ENCODE measurements at places on chromosomes 7 and 10.

DNA sequence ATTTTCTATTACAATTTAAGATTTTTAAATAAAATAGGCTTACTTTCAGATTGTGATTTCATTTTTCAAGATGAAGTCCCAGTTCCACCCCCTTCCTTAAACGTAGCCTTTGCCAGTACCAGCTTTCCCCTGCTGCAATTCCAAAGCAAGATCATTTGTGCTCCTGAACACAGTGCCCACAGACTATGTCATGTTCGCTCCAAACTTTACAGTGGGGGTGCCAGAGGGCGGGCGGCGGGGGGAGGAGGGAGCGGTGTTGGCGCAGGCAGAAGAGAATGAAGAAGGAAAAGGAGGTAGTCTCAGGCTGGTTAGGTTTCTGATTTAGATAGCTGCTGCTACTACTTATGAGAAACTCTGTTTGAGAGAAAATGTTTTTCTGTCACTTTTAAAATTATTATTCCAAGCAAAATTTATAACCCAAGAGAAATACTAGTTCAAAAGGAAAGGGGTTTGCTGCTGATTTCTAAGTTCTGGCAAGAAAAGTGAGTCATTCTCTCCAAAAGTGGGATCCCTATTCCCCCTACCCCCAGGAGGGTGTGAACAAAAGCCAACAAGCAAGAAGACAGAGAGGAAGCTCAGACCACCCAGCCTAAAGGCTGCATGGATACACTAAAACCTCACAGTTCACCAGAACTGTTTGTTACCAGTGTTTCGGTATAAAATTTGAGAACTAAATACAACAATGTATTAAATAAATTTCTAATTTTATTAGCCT is 109.6 kb downstream of the SRPK2 start:
- no peak for DNase-seq

DNA sequence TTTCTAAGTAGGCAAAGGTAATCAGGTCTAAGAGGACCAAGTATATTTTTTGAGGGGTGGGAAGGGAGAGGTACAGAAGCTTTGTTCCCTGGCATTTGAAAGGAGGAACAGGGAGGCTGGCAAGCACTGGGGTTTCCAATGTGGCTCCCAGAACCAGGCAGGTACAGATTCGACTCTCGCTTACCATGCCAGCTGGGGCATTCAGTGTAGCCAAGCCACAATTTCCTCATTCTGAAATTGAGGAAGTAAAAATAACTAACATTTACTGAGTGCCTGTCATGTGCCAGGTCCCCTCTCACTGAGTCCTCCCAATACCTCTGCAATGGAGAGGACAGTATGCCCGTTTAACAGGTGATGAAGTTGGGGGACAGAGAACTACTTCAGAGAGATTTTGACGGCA is 45.9 kb upstream of the BET1 start:
- no peak for DNase-seq

DNA sequence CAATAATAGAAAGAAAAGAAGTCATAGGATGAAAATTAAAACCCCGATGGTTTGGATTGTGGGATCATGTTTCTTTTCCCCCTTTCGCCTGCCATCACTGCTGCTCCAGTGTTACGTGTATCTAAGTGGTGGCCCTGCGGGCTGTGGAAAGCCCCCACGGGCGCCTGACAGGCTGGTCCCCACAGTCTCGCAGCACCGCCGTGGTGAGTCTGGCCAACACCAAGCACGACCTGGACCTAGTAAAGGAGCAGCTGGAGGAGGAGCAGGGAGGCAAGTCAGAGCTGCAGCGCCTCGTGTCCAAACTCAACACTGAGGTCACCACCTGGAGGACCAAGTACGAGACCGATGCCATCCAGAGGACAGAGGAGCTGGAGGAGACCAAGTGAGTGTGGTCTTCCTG is 19.5 kb downstream of the MYH16 start:
- no peak for DNase-seq

GRCh38 chr7:80453699-80454340 is 58.0 kb downstream of the GNAT3 start:
- peak; percentile 50 for DNase-seq

DNA sequence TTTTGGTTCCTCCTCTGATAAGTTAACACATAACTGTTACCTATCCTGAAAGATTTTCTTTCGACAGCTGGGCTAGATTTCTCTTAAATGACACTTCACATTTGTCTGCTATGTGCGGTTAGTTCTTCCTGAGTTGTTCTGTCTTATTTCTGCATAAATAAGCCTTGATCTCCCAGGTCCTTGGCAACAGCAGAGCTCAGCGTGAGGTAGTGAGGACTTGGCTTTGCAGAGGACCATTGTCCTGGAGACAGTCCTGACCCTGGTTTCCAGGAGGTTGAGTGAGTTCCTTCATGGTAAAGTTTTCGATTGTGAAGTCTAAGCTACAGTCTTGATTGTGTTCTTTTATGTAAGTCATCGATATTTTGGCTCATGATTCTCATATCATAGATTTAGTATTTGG is 23.7 kb downstream of the SND1 start:
- DNase-seq = no peak

DNA sequence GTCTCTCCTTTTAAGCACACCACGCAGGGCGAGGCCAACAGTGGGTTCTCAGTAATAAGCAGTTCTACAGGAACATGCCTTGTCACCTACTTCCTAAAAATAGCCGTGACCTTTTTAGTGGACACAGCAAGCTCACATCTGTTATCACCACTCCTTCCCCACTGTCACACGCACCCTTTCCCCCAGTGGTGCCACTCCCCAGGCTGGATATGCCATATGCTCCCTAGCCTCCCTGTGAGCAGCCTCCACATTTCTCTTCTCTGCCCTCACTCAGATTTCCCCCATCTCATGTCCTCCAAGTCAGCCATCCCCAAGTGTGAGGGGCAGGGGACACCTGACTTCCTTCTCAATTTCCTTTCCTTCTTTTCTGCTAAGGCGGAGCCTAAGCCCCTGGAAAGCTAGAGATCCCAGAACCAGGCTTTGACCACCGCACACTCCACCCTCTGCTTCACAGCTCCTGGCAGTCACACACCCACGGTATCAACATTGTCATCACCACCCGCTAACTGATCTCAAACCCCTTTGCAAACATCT is 3.7 kb downstream of the ANXA11 start:
- no peak for DNase-seq

GRCh38 chr7:41847151-41847550 is 144.3 kb upstream of the INHBA start:
- peak; percentile 50 for DNase-seq

GRCh38 chr7:88040694-88041093 is 106.6 kb downstream of the ADAM22 start:
- peak; percentile 47 for DNase-seq

- DNase-seq = no peak
Observed at GRCh38 chr10:88903715-88904114, 23.7 kb downstream of the STAMBPL1 start.

- DNase-seq = no peak
Observed at GRCh38 chr10:121373411-121373810, 224.8 kb downstream of the FGFR2 start.

DNA sequence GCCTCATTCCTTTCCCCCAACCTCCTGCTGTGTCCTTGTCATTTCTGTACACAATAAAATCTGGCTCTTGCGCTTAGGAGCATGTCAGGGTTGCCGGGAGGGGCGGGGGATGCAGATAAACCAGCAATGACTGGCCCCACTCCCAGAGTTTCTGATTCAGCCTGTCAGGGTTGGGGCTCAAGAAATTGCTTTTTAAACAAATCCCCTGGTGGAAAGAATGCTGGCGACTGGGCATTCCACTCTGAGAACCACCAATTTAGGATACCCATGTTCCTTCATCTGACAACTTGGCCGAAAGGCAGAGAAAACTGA is 376.4 kb downstream of the TCERG1L start:
- DNase-seq = no peak

DNA sequence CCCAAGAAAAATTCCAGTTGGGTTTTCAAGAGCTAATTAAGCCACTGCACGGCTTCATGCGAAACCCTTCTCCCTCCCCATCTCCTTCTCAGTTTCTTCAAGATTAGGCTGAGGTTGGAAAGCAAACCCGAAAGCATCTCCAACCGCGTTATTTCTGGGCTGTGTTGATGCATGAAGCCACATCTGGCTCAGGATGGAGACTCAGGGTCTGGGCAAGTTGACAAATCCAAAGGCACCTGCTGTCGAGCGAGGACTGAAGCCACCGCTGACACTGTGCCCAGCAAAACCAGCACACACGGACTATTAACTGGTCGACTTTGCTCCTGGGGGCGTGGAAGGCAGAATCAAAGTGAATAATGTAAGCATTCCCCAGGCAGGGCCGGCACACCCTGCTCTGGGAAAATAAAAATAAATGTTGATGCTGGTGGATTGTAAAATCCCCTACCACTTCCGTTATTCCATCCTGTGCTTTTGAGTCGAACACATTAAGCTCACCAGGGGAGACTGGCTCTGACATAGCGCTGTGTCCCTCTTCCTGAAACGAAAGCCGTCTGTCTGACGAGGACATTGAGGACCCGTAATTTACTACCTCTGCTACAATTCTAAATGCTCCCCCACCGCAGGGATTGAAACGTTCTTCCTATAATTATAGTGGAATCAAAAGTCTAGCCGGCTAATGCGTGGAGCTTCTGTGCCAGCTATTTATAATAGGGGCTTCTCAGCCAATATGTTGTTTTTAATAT is 269.8 kb downstream of the ADARB2 start:
- DNase-seq = no peak

DNA sequence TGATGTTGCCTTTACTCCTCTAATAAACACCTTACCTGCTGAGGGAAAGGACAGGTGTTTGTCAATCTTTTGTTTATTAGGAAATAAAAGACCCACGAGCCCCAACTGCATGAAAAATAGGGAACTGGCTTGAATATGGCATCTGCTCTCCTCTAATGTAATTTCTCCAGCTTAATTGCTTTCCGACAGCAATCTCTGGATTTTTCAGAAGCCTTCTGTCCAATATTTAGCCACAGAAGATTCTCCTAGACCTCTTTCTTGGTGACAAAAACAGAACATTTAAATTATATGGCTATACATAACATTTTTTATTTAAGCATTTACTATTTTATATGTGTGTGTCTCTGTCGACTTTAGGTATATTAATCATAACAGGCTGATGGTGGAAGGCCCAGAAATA is 317.4 kb upstream of the ADARB2 start:
- DNase-seq = no peak

DNA sequence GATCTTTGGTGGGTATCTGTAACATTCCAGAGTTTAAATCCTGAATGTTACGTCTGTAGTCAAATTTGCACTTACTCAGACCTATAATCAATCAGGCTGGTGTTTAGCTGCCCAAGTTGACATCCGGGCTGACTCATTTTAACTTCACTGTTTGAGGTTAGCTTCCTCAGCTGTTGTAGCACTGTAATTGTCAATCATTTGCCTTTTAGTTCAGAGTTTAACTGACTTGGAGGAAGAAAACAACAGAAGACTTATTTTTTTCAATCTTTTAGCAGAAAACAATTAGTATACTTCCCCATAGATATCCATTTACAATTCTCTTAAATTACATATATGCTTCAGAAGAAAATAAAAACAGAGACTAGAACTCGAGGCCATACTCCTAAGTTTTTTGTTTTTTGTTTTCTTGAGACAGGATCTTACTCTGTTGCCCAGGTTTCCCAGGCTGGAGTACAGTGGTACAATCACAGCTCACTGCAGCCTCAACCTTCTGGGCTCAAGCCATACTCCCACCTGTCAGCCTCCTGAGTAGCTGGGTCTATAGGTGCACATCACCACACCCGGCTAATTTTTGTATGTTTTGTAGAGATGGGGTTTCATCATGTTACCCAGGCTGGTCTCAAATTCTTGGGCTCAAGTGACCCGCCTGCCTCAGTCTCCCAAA is 38.5 kb upstream of the LRRC17 start:
- DNase-seq = peak; percentile 96

GRCh38 chr10:102632394-102633111 is 11.7 kb upstream of the TRIM8 start:
- DNase-seq = no peak

DNA sequence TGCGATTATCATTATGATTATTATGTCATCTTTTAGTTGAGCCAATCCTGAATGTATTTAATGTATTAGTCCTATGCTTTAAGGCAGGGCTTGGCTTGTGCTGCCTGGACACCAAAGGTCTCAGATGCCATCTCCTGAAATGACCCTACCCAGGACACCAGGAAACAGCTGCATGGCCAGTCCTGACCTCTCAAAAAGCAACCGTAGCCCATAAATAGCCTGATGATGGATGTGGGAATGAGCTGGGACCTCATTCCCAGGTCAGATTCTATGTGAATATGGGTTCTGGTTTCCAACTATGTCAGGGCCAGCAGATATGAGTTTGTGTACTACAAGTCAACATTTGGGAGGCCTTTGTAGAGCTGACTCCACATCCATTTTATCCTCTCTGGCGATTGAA is 438.4 kb downstream of the NRG3 start:
- no peak for DNase-seq

- peak; percentile 65 for DNase-seq
Observed at GRCh38 chr7:3482147-3482921, 181.3 kb downstream of the SDK1 start.

DNA sequence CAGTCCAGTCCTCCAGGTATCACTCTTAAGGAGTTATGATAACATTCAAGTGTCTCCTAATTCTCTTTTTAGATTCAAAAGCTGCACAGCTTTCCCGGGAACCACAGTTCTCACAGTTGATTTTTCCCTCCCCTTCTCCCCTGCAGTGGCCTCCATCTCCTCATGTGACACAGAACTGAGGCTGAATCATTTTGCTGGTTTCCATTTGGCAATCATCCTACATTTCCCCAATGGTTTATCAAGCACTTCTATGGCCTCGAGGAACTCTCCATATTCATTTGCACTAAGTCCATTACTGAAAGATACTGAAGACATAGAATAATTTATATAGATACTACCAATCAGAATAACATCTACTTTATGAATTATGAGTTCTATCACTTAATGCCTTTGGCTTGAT is 484.9 kb downstream of the GPAM start:
- DNase-seq = no peak

- no peak for DNase-seq
Observed at GRCh38 chr7:27129729-27130539, 623 bp downstream of the HOXA4 start.

DNA sequence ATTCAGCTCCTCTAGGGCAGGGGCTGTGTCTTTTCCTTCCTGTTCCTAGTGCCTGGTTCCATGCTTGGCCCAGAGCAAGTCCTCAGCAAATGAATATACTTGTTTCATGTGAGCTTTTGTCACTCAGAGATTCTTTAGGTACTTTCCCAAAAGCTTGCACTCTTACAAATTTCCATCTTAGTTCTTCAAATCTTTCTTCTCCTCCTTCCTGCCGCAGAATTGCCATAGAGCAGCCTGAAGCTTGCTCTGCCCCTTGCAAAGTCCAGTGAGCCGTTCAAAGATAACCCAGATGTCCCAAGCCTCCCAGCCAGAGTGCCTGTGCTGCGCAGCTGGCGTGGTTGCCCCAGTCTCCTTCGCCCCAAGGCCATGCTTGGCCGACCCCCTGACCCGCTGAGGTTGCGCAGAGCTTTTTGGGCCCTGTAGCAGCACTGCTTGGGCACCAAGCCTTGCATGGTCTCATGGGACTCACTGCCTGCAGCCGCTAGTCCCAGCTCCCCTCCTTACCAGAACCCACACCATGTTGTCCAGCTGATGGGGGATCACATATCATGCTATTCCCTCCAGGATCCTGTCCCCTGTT is 20.7 kb downstream of the CHST3 start:
- DNase-seq = no peak

- peak; percentile 21 for DNase-seq
Observed at GRCh38 chr7:106538638-106539037, 122.3 kb downstream of the CCDC71L start.

Measured in iris pigment epithelial cell (primary cell).